ENCODE measurements at places on chromosomes 16 and 17. TPM values are rescaled to one million over a fixed set of nuclear protein-coding genes. Genes with fewer than 3 reads are reported as not detected.

OR3A1 gene
- not detected for total RNA-seq

- no peak for DNase-seq
These were observed 892 bp downstream of the RBFOX3 start for GRCh38 chr17:79609673-79610645.

GRCh38 chr17:58082341-58082869 is 814 bp upstream of the DYNLL2 start:
- DNase-seq: no peak

- DNase-seq: no peak
These were observed 13.3 kb upstream of the RFWD3 start for GRCh38 chr16:74679983-74680382.

DNA sequence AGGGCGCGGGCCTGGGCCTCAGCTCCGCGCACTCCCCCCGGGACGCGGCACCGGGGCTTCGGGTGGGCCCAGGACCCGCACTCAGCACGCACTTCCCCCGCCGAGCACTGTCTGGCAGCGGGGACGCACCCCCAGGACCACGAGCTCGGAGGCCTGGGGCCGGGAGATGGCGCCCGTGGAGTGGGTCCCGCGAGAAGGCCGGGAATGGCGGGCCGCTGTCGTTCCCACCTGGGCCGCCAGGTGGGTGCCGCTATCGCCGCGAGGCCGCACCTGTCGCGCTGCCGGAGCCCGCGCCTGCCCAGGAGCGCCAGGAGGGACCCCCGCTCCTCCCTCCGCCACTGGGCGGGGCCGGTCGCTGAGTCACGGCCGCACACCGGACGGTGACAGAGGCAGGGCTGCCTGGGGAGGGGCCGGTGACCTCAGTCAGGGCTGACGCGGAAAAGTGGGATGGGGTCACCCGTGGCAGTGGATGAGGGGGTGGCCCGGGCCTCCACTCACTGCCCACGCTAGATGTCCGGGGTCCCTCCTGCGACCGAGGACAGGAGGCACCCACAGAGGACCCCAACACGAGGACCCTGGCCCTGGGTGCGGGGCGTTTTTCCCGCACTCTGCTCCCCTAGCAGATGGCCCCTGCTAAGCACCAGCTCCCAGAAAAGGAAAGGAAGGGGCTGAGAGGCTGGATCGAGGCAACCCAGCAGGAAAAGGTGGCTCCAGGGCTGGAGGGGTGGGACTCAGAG is 6.9 kb upstream of the ACTG1 start:
- DNase-seq: no peak

GRCh38 chr16:1245452-1246020 is 5.0 kb downstream of the TPSAB1 start:
- peak; percentile 66 for DNase-seq

DNA sequence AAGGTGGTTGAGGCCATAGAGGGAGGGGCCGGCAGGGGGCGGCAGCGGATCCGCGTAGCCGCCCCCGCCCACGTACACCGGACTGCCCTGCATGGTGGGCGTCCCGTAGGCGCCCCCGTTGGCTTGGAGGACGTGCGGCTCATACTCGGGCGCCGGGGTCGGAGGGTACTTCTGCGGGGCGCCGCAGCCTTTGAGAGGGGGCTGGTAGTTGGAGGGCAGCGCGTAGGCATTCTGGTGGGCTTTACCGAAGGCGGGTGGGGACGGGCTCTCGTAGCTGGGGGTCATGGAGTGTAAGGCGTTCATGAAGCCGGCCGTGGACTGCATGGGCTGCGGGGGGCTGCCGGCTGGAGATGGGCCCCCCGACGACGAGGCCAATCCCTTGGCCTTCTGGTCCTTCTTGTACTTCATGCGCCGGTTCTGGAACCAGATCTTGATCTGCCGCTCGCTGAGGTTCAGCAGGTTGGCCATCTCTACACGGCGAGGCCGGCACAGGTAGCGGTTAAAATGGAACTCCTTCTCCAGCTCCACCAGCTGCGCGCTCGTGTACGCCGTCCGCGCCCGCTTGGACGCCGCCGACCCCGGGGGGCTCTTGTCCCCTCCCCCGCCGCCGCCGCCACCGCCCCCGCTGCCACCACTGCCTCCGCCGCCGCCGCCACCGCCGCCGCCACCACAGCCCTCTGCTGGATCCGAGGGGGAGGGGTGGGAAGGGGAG is 5.7 kb upstream of the HOXB2 start:
- DNase-seq: no peak

DNA sequence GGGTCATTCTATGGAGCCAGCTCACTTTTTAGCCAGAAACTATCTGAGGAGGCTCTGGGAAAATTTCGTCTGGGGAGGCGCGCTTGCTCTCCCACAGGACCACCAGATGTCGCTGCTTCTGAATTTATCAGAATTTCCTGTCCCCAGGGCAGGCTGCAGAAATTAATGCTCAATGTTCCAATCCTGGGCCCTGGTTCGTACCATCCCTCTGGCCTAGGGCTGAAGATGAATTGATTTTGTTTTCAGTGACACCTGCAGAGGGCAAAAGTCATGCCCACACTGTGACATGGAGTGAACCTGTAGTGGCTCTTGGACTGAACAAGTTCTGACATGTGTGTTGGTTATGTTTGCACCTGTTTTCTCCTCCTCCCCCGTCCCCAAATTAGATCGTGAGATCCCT is 482.6 kb downstream of the NPIPA7 start:
- DNase-seq: peak; percentile 81

GRCh38 chr16:57518520-57518919 is 17.9 kb downstream of the CCDC102A start:
- DNase-seq: peak; percentile 55

DNA sequence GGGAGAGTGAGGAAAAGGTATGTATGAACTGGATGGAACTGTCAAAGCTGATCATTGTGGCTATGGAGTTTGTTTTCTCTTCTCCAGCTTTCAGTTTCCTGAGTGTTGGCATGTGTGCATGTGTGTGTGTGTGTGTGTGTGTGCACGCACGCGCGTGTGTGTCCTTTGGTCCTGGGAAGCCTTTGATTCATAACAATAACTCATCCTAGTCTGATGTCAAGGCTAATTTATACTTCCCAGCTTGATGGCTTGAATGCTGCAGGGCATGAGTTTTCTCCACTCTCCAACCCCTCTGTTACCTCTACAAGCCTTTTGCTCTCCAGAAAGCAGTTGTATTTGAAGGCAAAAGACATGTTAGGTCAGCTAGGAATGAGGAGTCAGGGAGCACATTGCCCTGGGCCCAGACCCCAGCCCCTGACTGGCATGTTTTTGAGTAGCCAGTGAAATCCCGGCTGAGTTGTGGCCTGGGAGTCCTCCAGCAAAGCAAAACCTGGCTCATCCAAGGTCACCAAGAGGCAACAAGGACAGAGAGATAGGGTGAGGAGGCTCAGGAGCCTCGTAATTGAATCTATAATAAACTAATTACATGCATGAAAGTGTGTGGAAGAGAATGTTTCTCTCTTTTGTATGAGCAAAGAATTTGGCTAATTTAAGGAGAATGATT is 8.9 kb upstream of the CDC42EP4 start:
- DNase-seq: no peak

- no peak for DNase-seq
These were observed 854.8 kb downstream of the KCNJ2 start for GRCh38 chr17:71024172-71024571.

- no peak for DNase-seq
These were observed 20.1 kb upstream of the IRF8 start for GRCh38 chr16:85878875-85879274.

GRCh38 chr17:27578718-27579085 is 52.3 kb upstream of the LGALS9 start:
- peak; percentile 64 for DNase-seq

- DNase-seq: peak; percentile 84
These were observed at the start of gene PPL for GRCh38 chr16:4936991-4937781. Gene PPL (minus strand): TSS chr16:4937148. CDS start chr16:4937045, 103 bp downstream.

DNA sequence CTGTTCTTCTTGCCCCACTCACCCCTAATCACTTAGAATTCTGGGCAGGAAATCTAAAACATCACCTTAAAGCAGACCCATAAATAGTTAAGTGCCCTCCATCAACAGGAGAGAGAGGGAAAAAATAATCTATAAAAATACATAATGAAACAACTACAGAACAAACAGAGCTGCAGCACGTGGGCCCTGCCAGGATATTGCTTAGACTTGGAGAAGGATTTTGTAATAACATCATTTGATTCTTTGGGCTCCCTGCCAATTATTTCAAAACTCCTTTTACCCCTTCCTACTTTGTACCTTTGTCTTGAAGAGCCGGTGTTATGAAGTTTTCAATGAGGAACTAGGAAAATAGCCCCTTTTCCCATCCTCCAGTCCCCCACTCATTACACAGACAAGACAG is 130.6 kb upstream of the TOX3 start:
- DNase-seq: no peak

DNA sequence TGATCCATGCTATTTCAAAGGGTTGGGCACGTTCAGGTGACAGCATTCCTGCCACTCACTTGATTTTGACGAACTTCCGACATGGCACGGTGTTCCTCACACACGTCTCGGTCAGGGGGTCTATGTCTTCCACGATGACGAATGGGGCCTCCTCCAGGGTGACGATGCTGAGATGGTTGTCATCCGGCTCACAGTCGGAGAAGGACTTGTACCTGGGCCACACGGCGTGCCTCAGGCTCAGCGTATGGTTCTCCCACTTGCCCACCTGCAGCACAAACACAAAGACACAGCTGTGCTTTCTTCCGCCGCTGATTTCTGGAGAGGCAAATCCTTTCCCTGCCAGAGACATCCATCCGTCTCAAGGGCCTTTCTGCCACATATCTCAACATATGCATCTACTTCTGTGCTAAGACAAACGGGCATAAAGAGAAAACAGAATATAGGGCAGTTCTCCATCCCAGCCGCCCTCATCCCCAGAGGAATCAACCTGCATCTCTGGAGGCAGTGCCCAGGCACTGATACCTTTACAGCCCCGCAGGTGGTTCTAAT is 332.5 kb downstream of the GRIN2A start:
- no peak for DNase-seq

- DNase-seq: no peak
These were observed 195.3 kb upstream of the RPL38 start for GRCh38 chr17:74008196-74008595.

DNA sequence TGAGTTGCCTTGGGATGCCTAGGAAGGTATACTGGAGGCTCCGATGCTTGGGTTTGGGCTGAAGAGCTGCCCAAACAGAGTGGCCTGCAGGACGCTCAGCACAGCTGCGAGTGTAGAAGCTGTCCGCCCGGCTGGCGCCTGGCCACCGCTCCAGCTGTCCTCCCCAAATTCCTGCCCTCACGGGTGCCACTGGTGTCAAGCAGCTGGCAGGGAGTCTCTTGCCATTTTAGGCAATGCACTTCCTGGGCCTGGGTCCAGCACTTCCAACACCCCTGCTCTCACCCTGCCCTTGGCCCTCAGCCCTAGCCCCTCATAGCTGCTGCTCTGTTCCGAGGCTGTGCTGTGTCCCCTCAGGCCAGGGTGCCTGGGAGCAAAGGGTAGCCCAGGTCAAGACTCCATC is 5.2 kb upstream of the PKMYT1 start:
- DNase-seq: no peak

DNA sequence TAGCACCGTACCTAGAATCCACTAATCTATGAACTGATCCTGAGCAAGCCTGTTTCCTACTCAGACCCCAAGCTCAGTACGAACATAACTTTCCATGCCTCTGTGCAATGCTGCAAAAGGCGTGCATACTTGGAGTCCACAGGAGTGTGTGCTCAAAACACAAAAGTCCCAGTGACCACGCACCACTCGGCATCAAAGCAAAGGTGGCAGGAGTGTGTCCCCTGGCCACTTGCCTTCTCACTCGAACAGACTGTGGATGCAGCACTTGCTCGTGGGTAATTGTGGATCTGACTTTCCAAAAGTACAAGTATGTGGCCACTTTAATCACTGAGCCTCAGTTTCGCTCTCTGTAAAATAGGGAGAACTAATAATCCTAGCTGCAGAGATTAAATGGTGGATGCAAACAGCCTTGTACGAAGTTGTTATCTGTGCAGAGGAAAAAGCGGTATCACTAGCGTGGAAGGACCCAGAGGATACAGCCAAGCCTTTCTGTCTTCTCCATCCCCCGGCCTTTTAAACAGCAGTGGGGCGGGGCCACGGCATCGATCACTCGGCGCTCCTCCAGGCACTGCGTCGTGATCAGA is 311 bp upstream of the KDM8 start:
- DNase-seq: peak; percentile 92

G6PC1 gene
- not detected for total RNA-seq

GRCh38 chr17:80180192-80180591 is 10.4 kb downstream of the CARD14 start:
- DNase-seq: peak; percentile 50

DNA sequence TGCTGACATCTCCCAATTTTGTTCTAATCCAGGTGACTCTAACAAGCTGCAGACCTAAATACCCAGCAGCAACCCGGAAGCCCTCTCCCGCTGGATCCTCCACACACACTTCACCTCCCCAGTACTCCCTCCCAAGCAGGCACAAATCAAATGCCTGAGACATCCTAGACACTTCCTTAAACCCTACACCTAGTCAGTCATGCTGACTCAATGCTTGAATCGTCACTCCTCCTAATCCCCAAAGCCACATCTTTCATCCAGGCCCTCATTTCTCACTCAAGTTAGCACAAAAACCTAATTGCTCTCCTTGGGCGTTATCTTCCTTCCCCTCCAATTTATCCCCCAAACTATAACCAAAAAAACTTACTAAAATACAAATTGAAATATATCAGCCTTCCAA is 32.7 kb downstream of the CMC2 start:
- DNase-seq: no peak

- DNase-seq: peak; percentile 90
These were observed 615 bp downstream of the PHKG2 start for GRCh38 chr16:30748634-30749445.

TBX21 gene
- total RNA-seq: not detected

GRCh38 chr16:46887524-46887854 is 3.3 kb downstream of the GPT2 start:
- DNase-seq: no peak

DNA sequence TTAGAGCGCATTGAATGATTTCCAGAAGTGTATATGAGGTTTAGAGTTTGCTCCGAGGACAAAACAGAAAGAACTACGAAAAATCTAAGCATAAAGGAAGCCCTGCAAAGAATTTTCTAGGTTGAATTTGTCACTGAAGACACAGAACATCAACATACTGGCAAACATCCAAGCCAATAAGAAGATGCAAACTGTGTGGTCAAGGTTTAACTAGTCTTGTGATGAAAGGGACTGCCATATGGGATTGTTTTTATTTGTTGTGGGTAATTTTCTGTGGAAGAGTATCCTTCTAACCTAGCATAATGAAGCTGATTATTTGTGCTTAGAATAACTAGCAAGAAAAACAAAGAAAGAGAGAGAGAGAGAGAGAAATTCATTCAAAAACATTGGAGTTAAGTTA is 492.0 kb upstream of the ERCC4 start:
- DNase-seq: no peak

DNA sequence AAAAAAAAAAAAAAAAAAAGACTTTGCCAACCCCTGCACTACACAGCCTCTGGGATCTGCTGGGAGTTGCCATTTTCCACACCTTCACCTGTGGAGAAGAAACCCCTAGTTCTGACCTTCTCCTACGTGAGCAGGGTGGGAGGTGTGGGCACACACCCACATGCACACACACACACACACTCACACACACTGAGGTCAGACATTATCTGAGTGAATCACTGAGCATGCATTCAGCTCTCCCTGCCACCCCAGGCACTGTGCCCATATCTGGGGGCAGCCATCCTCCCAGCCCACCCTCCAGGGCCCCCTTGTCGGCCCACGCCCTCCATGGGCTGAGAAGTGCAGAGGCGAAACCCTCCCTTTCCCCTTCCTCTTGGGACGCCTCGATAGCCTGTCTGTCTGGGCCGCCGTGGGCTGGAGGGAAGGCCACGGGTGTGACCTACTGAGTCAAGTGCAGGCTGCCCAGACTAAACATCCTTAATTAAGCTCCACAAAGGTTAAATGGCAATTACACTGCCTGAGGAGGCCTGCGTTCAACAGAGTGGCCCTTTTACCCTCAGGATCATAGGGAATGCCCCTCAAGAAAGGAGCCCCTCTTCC is 143.8 kb downstream of the C16orf95 start:
- peak; percentile 84 for DNase-seq

Data from osteoblast (primary cell).